ENCODE measurements at places on chromosomes 1 and 21. TPM values are rescaled to one million over a fixed set of nuclear protein-coding genes. Genes with fewer than 3 reads are reported as not detected.
A peak's percentile ranks its signal among the peaks of the same experiment; 100 is the strongest.

Gene GSTM5
- polyA plus RNA-seq, result 9.1 TPM

DNA sequence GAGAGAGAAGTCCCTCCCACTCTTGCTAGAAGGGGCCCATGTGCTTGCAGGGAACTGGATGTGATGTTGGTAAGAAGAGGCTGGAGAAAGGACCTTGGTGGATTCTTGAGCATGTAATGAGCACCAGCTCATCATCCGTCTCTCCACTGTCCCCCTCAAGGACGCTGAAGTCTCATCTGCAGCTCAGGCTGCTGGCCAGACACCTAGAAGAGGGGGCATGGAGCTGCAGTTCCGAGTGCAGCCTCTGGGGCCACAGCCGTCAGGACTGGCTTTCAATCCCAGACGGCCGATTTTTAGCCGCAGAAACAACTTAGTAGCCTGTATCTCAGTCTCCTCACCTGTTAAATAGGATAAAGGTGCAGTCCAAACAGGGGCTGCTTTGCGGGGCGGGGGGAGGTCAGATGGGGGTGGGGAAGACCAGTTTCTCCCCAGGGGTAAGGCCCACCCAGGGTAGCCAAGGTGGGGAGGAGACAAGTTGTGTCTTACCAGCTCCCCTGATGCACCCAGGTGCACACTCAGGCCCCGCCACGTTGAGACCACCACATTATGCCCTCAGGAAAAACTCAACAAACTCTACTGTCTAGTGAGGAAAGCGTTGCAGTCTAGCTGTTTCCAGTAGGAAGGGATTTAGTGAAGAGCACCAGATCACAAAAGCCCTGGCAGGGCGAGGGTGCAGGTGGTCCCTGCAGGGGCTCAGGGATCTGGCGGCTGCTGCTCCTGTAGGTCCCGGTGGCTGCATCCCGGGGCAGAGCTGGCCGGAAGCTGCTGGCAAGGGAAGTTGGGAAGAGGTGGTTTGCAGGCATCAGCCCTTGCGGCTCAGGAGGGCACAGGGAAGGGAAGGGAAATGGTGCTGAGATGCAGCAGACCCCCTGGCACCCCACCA is 29.5 kb downstream of the LDLRAP1 start:
- H3K27ac ChIP-seq, result peak overlapping the region; percentile 33
- DNase-seq, result no peak
- H3K4me1 ChIP-seq, result peaks cover 10% of the 10 kb centered on the region

- no peak overlapping the region for H3K4me3 ChIP-seq
- no peaks in the 10 kb centered on the region for H3K4me1 ChIP-seq
- peak; percentile 42 for DNase-seq
These were observed 2.4 kb downstream of the HMGB4 start for GRCh38 chr1:33866281-33866680.

GRCh38 chr1:107750364-107750959 is 214.5 kb downstream of the VAV3 start:
- no peaks in the 10 kb centered on the region for H3K4me1 ChIP-seq
- H3K27ac ChIP-seq, result no peak overlapping the region
- DNase-seq, result peak; percentile 45
- no peaks in the 10 kb centered on the region for H3K27me3 ChIP-seq

DNA sequence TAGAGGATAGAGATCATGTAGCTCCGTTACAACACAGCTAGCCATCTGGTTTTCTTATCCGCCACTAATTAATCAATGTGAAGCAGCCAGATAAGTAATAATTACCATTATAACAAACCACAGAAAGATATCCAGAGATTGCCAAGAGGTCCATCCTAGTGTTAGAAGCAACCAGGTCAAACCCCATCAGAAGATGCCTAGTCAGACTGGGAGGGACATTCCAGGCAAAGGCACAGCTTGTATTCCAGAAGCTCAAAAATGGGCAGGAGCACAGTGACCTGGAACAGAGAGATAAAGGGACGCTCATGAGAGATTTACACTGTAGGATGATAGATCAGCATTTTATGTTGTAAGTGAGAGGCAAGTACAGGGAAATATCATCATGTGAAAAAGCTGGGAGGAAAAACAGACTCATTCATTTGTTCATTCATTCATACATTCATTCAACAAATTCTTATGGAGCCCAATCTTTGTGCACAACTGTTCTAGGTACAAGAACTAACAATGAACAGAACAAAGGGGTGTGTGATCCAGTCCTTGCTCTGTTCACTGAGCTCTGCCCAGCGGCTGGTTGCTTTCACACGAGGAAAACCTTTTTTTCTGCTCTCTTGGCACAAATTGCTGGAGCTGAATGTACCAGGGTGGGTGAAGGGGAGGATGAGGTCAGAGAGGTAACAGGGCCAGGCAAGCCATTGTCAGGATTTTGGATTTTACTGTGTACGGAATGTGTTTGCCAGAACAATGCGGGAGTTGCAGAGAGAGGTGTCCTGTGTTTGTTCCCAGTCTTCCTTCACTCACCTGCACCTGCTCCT is 240.8 kb upstream of the FGGY start:
- no peak for DNase-seq
- H3K4me1 ChIP-seq, result peaks cover 5% of the 10 kb centered on the region
- H3K27me3 ChIP-seq, result no peaks in the 10 kb centered on the region
- no peak overlapping the region for H3K27ac ChIP-seq

DNA sequence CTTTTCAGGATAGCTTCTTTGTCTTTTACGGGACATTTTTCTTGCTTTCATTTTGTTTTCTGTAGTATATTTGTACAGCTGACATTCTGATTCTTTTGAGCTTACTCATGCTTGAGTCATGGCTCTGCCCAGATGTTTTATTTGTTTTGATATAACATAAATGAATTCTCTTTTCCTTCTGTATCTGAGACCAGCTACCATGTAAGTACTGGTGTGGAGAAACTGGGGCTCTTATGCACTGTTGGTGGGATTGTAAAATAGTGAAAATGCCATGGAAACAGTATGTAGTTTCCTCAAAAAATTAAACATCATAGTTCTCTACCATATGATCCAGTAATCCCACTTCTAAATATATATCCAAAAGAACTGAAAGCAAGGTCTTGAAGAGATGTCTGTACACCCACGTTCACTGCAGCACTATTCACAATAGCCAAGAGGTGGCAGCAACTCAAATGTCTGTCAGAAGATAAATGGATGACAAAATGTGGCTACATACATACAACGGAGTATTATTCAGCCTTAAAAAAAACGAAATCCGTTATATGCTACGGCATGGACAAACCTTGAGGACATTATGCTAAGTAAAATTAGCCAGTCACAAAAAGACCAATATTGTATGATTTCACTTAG is 61.4 kb downstream of the EIF2B3 start:
- no peak overlapping the region for H3K27ac ChIP-seq
- H3K4me1 ChIP-seq, result no peaks in the 10 kb centered on the region
- H3K4me3 ChIP-seq, result no peak overlapping the region
- H3K27me3 ChIP-seq, result no peaks in the 10 kb centered on the region
- no peaks in the 10 kb centered on the region for H3K36me3 ChIP-seq

DNA sequence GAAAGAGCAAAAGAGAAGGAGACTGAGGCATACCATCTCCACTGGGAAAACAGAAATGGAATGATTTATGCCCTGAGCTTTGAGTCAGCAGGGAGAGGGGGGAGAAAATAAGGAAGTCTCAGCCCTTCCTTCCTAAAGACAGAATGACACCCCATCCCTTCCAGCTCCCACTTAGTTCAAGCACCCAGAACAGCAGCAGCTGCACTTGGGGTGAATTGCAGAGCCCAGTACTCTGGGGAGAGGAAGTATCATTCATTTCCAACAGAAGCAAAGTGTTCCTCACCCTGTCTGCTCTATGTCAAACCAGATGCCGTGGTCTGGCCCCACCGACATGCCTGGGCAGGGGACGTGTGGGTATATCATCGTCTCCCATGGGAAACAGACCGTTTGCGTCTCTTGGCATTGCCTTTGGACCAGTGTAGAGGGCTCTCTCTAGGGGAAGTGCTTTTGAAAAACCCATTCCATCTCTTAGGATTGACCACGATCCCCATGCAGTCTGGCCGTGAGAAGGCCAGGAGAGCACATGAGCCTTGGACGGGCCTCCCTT is 1.1 kb upstream of the KCNJ15 start:
- no peak overlapping the region for H3K4me3 ChIP-seq
- H3K27ac ChIP-seq, result peak overlapping the region; percentile 58
- H3K36me3 ChIP-seq, result no peaks in the 10 kb centered on the region

DNA sequence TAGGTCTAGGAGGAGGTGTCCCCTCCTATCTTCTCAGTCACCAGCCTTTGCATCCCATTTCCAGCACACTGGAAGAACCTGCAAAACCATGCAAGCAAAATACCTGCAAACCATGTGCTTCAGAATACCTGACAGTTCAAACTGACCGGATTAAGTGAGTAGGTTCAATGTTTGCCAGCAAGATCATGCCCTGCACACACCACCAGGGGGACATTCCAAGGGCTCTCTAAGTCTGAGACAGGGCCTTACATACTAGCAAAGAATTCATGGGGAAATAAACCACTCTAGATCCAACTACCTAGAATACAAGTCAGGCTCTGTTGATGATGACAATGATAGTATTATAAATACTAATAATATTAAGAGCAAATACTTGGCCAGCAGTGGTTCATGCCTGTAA is 27.6 kb downstream of the INPP5B start:
- no peak overlapping the region for H3K4me3 ChIP-seq
- DNase-seq, result no peak
- H3K36me3 ChIP-seq, result peaks cover 9% of the 10 kb centered on the region

DNA sequence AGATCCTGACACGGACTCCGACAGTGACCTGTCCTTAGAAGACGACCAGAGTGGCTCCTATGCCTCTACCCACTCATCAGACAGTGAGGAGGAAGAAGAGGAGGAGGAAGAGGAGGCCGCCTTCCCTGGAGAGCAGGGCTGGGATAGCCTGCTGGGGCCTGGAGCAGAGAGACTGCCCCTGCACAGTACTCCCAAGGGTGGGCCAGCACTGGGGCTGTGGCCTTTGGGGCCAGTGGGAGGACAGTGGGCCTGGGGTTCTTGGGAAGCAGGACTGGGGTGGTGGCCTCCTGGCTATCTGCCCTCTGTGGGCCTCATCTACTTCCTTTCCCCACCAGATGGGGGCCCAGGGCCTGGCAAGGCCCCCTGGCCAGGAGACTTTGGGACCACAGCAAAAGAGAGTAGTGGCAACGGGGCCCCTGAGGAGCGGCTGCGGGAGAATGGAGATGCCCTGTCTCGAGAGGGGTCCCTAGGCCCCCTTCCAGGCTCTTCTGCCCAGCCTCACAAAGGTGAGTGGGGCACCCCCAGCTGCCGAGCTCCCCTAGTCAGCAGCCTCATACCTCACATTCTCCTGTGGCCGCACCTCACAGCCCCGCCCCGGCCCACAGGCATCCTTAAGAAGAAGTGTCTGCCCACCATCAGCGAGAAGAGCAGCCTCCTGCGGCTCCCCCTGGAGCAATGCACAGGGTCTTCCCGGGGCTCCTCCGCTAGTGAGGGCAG is 10.0 kb downstream of the PSRC1 start:
- no peak for DNase-seq
- no peaks in the 10 kb centered on the region for H3K36me3 ChIP-seq
- H3K4me3 ChIP-seq, result no peak overlapping the region

DNA sequence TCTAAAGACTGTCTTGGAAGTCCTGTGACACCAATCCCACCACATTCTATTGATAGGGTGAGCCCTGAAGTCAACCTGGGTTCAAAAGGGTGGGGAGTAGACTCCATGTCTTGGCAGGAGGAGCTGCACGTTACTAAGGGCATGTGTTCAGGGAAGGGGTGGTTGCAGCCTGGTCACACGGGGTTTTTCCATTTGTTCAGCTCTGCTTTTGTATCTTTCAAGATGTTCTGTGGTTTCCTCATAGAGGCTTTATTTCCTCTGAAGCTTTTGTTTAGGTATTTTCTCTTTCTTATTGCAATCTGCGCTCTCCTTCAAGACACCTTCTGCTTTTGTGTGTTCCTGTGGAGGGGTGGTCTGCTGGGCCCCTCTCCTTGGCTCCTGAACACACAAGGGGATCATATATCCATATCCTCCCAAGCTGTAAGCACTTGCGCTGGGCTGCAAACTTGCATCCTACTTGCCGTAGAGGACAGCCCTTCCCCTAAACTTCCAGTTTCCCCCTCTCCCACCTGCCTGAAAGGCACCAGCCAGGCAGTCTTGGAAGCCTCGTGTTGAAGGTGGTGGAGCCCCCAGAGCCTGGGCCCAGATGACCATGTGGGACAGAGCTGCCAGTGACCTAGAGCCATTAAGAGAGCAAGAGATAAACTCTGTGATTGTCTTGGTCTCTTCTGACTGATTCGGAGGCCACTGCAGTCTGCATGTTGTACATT is 62.5 kb upstream of the TRAPPC10 start:
- H3K4me1 ChIP-seq, result peaks cover 4% of the 10 kb centered on the region
- no peak for DNase-seq
- no peak overlapping the region for H3K4me3 ChIP-seq
- H3K36me3 ChIP-seq, result peaks cover 8% of the 10 kb centered on the region
- H3K27ac ChIP-seq, result no peak overlapping the region

- no peak for DNase-seq
- no peaks in the 10 kb centered on the region for H3K36me3 ChIP-seq
- no peak overlapping the region for H3K27ac ChIP-seq
These were observed 35.2 kb downstream of the NENF start for GRCh38 chr1:212467843-212468482.
